ENCODE measurements at places on chromosomes 4 and X.

- DNase-seq = no peak
These were observed 3.2 kb upstream of the GRSF1 start for GRCh38 chr4:70842761-70843435.

DNA sequence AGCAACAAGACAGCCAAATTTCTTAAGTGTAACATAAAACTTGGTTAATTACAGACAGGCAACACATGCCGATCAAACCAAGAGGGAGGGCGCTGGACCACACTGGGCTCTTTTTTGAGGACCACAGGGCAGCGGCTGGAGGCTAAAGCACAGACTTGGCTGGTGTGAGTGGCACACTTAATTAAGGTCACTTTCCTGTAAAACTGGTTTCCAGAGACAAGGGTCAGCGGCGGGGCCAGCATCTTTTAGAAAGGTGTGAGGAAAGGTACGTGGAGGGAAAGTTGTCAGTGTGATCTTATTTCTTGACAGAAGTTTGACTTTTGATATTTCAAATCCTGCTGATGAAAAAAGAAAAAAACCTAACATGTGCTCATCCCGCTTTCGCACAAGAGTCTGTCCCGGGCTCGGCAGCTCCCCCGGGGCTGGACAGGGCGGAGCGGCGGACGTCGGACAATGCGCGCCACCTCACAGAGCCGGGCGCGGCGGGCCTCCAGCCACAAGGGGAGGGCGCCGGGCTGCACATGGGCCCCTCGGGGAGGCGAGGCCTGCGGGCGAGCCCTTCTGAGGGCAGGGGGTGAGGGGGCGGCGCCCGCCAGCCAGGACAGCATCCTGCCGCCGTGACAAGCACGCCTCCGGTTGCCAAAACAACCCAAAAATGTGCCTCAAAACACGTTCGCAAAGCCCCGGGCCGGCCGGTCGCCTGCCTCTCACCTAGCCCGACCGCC, 660 bp upstream of the HSPA4L start:
- no peak for DNase-seq

DNA sequence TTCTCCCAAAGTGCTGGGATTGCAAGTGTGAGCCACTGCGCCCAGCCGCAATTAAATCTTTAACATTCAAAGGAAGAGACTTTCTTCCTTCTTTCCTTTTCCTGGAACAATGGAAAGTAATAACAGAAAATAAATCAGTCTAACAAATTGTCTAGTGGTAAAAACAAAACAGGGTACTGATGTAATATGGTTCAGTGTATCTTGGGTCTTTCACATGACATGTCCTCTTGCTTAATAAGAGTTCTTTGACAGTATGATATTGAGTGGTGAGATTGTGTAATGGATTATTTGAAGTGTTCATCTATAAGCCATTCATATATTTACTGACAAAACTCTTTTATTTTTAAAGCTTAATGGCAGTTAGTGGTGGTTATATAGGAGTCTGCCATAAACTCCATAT, 256.6 kb downstream of the SPRY1 start:
- no peak for DNase-seq

- no peak for DNase-seq
These were observed 34.3 kb upstream of the ANTXR2 start for GRCh38 chr4:80107374-80107773.

DNA sequence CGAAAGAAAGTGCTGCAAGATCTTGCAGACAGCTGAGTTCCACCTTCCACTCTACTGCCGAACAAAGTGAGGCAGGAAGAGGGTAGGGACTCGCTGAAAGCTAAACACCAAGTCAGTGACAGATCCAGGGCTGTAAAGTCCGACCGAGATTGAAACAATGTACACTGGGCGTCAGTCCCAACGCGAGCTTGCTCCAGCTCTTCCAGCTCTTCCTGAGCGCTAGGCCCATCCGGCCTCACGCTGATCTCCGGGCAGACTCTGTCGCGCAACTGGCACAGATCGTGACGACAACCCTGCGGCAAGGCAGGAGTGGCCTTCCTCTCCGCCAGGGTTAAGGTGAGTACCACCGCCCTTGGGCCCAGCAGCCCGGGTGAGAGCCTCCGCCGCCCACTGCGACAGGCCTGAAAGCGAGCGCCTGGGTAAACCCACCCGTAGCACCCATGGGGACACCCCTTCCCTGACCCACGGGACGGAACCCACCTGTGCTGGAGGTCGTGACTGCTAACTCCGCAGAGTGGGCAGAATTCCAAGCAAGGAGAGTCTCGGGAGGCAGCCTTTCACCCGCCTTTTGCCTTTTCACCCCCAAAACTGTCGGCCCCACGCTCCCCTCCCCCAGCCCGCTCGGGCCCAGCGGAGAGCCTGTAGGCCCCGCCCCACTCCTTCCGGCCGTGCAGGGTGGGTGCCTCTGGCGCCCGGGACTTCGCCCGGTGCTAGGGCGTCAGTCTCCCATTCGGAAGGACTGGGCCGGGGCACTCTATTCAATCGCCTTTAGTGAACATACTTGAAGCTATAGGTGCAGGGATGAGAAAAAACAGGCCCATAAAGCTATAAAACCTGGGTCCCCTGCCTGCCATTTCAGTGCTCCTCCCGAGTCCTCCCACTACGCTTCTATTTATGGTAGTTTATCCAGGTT, at the start of gene TMLHE:
Gene TMLHE, minus strand, starts transcription at position 641 of the 913 bp plus-strand sequence. CDS start 67,676 bp downstream, outside the sequence.
- DNase-seq = peak; percentile 24

DNA sequence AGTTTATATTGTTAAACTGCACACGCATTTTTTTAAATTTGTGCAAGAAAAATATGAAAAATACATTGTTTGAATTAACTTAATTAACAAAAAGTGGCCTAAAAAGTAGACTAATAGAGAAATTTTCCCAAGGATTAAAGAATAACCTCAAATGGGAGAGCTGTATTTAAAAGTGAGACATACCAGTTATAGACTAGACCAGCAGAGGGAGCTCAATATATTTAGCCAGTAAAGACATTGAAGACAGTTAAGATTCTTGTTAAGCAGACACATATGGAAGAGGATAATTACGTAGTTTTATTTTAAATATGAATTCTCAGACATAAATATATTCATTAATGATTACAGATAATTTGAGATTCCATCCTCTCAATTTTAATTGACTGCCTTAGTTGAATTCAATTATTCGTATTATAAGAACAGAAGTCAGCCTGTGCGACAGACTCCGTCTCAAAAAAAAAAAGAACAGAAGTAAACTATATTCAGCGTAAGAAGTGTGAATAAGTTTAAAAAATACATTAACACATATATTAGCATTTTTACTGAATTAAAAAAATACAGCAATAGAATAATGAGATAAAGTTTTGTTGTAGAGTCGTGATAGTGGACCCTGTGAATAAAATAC, 64.8 kb downstream of the GLRA3 start:
- no peak for DNase-seq

GRCh38 chr4:121927948-121928347, 23.9 kb downstream of the TRPC3 start:
- DNase-seq = no peak

DNA sequence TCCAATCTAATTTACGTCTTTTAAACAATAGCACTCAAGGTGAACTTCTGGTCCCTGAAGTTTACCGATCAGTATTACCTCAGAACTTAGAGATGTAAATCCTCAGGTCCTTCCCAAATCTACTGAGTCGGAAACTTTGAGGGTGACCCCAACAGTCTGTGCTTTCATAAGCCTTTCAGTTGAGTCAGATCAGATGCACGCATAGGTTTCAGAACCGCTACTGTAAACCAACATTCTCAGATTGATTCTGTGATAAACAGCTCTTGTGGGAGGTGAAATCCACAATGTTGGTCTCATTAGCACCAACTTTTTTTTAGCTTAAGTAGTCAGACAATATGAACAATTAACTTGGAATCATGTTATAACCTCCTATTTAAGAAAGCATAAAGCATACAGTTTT, 86.0 kb downstream of the WWC2 start:
- DNase-seq = no peak

DNA sequence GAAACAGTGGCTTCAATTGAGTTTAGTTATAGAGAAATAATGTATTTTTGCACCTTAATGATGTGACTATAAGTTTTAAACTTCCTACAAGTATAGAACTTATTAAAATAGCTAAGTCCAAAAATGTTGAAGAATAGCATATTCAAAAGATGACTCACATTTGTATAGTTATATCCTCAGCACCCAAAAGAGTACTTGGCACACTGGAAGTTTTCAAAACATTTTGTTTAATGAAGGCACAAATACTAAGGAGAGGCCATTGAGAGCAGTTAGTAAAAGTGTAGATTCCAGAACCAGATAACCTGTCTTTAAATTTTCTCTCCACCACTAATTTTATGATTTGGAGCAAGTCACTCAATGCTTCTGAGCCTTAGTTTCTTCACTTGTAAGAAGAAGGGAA, 226.9 kb upstream of the MID1 start:
- DNase-seq = no peak

GRCh38 chr4:62156205-62156604, 956.1 kb downstream of the ADGRL3 start:
- no peak for DNase-seq

- no peak for DNase-seq
These were observed 74.6 kb upstream of the SHOX start for GRCh38 chrX:555725-556666.

GRCh38 chrX:102546828-102547493, 30.4 kb upstream of the TMSB15A start:
- DNase-seq = no peak

- DNase-seq = no peak
These were observed 835 bp downstream of the TMEM185A start for GRCh38 chrX:149630681-149631233.

DNA sequence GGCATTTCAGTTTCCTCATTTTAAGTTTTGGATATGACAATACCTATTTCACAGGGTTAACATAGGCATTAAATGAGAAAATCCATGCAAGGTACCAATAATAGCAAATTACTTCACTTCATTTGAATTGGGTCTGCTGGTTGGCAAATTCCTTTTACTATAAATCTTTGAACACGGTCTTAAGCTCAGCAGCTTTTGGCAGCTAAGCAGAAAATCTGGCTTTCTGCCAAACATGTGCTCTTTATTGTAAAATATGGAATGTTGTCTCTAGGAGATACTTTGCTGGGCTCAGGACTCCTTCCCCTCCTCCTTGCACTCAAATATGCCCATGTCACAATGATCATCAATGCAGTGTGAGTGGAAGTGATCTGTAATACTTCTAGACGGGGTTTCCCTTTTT, 16.8 kb upstream of the DMP1 start:
- no peak for DNase-seq

DNA sequence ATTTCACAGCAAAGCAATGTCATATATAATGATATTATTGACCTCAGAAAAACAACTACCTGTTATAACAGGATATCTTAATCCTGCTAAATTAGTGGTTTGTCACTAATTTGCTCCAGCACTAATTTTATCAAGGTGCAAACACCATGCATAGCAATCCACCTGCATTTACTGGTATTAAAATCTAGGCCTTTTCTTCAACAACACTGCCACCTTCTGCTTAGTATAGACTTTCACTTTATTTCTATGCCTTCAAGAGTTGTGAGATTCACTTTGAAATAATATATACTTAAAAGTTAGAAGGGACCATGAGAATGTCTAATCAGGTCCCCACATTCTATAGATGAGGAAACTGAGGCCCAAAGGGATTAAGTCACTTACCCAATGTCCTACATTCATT, 82.1 kb upstream of the IQCM start:
- DNase-seq = no peak

DNA sequence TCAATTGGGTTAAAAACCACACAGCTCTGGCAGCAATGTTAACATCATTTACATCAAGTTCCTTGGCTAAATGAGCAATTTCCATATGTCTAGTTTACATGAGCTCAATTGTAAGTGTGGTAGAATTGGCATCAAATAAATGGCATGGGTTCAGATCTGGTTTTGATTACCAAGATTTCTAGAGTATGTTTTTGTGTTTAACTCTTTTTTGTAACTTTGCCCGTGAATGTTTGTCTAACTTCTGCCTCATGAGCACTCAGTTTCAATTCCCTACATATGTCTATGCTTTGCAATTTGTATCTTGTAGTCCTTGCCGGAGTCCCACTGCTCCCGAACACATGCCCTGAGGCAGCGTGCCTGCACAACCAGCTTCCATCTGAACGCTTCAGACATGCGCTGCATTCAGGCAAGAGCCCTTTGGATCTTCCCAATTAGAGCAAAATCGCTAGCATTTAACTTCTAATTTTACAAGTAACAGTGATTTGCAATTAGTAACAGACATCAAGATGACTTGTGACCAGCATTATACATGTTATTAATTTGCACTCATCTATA, 644.4 kb downstream of the TRIML1 start:
- no peak for DNase-seq

GRCh38 chr4:119735165-119735651, 106.6 kb upstream of the PDE5A start:
- no peak for DNase-seq

DNA sequence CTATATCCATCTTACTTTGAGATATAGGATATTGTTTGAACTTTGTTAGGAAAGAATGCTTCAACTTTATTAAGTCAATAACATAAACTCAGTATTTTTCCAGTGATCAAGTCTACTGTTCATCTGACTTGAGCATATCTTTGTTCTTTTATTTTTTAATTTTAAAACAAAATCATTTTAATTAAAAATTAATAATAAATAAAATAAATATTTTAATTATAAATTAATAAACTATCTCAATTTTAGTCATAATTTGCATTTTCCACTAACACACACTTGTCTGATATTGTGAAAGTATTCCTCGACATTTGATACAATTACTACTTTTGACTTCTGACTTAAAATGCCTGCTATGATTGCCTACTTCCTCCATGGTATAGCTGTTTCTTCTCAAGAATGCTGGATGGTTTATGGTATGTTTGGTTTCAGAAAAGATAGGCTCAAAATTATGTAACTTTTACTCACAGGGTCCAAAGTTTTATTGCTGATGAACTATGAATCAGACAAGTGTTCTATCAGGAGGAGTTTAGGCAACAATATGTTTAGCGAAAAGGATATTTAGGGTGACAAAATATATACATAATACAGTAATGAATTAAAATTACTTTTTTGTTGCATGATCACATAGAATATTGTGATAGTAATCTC, 1132.3 kb upstream of the PCDH10 start:
- no peak for DNase-seq

DNA sequence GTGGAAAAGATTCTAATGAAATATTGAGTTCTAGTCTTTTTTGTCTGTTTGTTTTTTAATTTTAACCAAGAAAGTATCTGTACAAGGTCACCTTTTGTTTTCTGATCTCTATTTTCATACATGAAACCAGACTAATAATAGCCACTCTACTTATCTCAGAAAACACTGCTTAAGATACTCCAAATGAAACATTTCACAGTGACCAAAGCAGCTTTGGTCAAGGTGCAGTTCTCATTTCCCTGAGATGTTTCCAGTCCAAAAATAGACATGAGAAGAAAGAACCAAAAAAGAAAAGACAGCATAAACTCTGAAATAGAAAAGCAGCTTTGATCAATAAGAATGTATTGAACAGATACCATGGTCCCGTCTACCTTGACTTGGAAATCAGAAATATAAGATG, 782.8 kb downstream of the RAB28 start:
- no peak for DNase-seq

- DNase-seq = no peak
These were observed 161.3 kb upstream of the USP38 start for GRCh38 chr4:143023239-143023918.

- DNase-seq = no peak
These were observed 984.4 kb downstream of the CCSER1 start for GRCh38 chr4:91111556-91111955.

All from stimulated activated CD4-positive, alpha-beta T cell treated with anti-CD3 and anti-CD28 coated beads, Interleukin-12 subunit alpha, Interleukin-12 subunit beta, amount 100 ng/mL, for 24 hours (primary cell).